Vagina (tissue), 2 donors: ENCODE measurements at places on chromosomes 13 and 19.

DNA sequence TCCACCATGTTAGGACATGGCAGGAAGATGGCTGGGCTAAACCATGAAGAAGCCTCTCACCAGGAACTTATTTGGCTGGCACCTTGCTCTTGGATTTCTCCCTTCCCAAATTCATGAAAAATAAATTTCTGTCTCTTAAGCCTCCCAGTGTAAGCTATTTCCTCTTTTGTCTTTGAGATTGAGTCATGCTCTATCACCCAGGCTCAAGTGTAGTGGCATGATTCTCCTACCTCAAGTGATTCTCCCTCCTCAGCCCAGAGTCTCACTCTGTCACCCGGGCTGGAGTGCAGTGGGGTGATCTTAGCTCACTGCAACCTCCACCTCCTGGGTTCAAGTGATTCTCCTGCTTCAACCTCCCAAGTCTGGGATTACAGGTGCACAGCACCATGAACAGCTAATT lies 12.6 kb downstream of the ZNF888 start:
- DNase-seq: no peak

DNA sequence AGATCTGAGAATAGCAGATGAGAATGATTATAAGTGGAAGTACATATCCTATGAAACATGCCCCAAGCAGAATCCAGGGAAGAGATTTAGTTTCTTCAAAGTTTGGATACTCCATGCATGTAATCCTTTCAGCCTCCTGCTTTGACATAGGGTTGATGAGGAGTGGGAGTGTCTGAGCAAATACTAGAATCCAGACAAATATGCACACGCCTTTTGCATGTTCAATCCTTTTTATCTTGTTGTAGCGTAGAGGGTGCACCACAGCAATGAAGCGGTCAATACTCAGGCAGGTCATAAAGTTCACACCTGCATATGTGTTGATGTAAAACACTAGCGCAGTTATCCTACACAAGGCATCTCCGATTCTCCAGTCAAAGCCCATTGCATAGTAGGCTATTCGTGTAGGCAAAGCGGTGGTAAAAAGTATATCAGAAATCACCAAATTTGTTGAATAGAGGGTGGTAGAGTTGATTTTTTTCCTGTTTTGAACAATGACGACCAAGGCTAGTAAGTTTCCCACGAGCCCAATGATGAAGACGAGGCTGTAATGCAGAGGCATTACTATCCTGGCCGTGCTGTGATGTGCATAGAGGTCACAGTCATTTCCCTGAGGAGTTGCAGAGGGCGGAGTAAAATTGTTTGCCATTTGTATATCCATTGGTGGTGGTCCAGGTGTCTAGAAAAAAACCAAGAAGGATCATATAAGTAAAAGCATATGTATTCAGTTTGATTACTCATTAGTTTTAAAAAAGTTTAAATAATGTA lies 11.5 kb downstream of the GPR183 start:
- no peak for DNase-seq

- no peak for DNase-seq
Measured at GRCh38 chr19:11694533-11695439, 44.0 kb downstream of the ZNF823 start.

DNA sequence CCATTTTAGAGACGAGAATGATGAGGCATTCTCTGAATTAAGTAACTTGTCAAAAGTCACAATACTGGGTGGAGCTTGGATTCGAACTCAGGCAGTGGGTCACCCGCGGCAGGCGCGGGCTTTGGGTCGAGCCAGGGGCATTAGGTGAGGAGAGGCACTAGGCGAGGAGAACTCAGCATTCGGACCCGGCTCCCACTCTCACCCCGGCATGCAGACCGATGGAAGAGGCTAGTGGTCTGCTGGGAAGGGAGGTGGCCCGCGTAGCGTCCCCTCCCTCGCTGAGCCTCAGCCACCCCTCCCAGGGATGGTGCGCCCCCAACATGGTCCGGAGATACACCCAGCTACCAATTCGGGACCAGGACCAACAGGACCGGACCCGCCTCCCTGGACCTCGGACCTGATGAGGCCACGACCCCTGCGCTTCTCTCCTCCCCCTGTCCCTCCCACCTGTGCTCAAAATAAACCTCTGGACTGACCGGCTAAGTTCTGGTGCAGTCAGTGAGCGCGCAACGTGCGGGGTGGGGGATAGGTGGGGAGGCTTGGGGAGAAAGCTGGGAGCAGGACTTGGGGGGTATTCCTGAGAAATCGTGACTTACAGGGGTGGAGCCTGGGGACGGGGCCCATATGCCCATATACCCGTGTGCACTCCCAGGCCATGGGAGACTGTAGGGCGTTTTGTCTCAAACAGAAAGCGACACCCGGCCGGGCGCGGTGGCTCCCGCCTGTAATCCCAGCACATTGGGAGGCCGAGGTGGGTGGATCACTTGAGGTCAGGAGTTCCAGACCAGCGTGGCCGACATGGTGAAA lies 1.3 kb upstream of the SNAPC2 start:
- DNase-seq: no peak

DNA sequence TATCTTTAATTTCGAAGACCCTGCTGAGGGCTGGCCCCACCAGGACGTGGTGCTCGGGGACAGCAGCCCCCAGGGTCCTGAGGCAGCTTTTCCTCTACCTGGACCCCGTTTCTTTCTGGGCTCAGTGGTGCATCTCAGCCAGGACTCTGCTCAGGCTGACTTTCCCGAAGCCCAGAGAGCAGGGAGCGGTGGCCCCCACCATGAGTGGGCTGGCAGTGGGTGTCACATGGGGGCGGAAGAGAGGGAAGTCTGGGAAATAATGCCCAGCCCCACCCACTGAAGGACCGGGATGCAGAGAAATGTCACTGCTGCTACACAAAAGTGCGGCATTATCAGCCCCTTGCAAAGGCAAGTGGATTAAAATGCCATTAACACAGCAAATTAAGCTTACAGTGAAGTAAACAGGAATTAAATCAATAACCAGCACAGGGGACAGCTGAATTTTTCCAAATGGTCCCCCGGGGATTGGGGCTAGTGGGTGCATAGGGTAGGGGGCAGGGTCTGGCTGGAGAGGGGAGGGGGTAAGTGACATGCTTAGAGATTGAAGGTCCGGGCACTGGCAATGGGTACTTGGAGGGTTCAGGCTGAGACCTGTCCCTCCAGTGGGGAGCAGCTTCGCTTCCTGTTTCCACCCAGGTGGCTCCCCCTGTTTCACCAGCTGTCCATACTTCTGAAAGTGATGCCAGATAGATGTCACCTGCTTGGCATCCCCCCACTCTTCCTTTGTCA lies 177.3 kb downstream of the URI1 start:
- DNase-seq: no peak

DNA sequence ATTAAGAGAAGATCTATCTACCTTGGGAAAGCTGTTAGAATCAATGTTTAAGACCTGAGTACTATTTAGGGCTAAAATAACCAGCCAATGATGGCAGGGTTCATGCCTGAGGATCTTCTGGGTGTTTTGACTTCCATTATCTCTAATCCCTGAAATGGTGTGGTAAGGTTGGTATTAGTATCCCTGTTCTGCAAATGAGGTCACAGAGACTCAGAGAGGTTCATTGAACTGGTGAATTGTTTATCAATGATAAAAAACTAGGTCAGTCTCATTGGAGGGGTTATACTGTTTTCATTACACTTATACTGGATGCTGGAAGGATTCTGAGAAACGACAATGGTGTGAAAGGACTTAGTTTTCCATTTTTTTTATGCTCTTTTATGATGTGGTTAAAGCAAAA lies 264.8 kb downstream of the KLF5 start:
- DNase-seq: no peak

DNA sequence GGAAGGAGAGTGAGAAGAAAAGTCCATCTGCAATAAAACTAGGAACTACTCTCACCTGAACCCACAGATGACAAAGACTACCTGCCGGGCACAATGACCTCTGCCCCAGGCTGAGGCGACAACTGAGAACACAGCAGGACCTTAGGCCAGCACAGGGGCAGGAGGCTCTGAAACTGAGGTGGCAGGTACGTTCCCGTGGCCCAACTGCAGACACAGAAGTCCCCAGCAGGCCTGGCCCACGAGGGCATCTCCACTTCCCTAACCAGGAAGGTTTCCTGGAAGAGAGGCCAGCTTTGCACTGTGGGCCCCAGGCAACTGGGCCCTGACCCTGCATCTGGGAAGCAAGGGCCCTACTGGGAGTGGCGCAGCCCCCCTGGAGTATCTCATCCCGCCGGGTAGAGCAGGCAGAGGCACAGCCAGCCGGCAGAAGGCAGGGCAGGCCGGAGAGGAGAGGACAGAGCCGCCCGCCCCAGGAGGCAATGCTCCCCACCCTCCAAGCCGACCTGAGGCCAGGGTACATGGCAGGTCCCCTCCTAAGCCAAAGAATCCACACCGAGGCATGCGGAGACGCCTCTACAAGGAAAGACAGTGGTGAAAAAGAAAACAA lies 32.7 kb downstream of the STK24 start:
- DNase-seq: no peak
